Inflammatory macrophage treated with lipopolysaccharide for 1 hour (primary cell): ENCODE measurements at places on chromosomes 7 and 10.

DNA sequence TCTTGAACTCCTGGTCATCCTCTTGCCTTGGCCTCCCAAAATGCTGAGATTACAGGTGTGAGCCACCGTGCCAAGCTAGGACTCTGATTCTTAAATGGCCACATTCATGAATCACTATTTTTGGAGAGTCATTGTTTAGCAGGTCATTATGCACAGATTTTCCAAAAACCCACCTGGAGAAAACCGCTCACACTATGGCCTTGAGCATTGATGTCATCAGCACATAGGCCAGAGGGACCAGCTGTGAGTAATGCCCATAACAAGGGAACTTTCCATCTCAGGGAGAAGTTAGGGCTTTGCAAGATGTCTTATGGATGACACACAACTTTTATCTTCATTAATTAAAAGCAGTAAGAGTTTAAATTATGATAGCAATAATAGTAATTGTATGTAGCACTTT, 86.4 kb upstream of the KIF5B start:
- DNase-seq = no peak

DNA sequence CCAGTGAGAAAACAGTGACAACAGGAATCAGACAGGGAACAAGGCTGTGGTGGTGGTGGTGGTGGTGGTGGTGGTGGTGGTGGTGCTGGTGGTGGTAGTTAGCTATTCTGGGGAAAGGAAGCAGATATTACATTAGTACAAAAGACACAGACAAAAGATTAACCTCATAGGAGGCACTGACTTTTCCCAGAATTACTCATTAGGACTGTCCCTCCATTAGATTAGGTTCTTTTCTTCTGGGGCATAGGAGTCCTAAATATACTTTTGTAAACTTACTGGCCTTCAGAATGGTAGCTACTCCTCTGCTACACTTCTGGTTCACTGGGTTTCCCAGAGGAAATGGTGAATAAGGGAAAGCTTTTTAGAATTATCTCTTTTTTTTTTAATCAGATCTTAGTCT, 156.6 kb upstream of the SEMA3D start:
- no peak for DNase-seq

GRCh38 chr10:3331187-3331586, 158.6 kb upstream of the PITRM1 start:
- DNase-seq = no peak

DNA sequence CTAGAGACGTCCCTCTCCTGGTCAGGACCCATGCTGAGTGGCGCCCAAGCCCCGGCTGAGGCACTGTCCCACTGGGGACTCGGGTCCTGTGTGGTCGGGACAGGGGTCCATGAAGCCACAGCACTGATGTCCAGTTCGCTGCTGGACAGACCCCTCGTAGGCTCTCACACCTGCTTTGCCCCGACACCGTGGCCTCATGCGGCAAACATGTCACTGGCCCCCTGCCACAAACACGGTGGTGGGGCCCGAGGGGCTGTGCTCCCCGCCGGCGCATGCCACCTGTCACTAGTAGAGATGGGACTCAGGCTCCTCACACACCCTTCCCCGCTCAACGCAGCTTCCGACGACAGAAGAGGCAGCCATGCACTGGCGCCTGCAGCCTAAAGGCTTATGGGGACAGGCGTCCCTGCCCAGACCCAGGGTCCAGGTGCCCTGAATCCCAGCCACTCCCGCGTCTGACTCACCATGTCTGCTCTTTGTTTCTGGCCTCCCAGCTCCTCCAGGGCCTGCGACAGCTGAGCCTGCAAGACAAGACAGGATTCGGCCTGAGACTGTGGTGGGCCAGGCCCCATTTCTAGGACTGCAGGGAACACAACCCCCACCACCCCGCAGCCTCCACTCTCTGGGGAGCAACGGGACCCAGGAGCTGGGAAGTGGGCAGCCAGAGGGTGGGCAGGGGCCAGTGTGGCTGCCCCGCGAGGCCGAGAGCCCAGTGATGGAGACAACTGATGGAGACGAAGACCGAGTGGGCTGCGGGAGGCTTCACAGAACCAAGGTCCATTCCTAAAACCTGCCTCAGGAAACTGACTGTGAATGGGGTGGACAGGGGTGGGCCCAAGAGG, 230.9 kb downstream of the MAD1L1 start:
- DNase-seq = no peak

DNA sequence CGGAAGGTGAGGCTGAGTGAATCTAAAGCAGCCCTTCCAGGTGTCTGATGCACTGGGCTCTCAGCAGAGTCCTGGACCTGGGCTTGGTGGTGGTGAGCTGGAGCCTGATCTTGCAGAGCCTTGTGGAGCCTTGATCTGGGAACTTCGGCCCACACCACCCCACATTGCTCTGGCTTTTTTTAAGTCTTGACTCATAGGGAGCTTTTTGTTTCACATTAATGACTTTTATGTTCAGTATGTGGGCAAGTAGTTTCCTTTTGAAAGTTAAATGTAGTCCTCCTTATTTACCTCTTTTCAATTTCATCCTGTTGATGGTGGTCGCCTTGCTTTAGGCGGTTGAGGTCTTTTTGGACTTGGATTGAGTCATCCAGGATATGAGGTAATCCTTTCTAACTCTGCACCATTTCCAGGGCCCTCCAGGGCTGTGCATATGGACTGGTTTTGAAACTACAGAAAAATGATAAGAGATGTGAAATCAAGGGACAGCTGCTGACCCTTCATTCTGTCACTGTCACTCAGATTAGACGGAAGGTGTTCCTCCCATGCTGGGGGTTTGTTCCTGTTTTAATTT, 2.9 kb upstream of the NRAP start:
- DNase-seq = peak; percentile 32

- DNase-seq = no peak
These were observed 116.3 kb downstream of the MLLT10 start for GRCh38 chr10:21650353-21650752.

DNA sequence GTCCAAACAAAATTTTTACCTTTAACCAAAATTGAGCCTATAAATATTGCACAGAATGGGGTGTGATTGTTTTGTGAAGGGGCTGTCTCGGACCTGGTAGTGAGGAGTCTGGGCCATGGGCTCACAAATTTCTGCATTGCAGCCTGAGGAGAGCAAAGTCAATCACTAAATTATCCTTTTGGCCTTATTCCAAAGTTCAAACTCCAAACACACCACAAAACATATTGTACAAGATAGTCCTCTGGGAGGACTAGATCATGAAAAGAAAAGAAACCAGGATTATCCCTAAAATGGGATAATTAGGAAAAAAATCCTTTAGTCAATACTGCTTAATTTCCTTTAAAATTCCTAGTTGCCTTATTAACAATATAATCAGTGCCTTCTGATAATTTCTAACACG, 115.5 kb downstream of the BUB3 start:
- no peak for DNase-seq

DNA sequence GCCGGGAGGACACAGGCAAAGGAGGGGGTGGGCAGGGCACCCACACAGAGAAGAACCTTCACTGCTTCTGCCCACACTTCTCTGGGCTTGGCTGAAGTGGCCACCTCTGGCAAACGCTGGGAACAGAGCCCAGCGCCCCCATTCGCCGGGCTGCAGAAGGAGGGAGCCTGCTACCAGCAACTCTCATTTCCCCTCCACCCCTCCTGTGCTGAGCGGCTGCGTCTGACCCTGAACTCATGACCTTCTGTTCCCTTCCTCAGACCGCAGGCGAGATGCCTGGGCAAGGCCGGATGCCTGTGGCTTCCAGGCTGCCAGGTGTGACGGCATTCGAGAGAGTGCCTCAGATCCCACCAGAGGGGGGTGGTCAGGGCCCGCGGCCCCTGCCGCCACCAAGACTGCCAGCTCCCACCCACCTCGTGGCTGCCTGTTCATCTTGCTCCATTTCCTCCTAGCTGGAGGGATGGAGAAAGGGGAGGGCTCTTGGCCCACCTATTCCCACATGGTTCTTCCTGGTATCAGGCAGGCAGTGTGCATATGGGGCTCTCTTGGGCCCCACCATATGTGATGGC, 19.8 kb downstream of the DNAJB12 start:
- DNase-seq = peak; percentile 38

- DNase-seq = no peak
These were observed 19.5 kb downstream of the NRP1 start for GRCh38 chr10:33314811-33315561.

GRCh38 chr10:35079763-35080162, 10.4 kb downstream of the CUL2 start:
- no peak for DNase-seq

DNA sequence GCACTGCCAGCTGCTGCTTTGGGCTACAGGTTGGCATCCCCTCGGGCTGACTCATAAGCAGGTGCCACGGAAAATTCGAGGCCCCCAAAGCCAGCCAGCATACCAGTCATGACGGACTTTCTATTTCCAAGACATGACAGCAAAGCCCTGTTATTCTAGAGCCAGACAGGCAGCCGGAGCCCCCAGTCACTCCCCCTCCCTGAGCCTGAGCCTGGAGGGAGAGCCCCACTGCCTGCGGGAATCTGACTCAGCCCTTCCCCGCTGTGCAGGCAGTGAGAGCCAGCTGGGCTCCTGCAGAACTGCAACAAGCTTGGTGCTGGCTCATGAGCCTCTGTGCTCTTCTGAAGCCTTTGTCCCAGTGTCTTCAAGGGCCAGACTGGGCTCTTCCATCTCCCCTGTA, 15.8 kb downstream of the BTBD16 start:
- DNase-seq = no peak

DNA sequence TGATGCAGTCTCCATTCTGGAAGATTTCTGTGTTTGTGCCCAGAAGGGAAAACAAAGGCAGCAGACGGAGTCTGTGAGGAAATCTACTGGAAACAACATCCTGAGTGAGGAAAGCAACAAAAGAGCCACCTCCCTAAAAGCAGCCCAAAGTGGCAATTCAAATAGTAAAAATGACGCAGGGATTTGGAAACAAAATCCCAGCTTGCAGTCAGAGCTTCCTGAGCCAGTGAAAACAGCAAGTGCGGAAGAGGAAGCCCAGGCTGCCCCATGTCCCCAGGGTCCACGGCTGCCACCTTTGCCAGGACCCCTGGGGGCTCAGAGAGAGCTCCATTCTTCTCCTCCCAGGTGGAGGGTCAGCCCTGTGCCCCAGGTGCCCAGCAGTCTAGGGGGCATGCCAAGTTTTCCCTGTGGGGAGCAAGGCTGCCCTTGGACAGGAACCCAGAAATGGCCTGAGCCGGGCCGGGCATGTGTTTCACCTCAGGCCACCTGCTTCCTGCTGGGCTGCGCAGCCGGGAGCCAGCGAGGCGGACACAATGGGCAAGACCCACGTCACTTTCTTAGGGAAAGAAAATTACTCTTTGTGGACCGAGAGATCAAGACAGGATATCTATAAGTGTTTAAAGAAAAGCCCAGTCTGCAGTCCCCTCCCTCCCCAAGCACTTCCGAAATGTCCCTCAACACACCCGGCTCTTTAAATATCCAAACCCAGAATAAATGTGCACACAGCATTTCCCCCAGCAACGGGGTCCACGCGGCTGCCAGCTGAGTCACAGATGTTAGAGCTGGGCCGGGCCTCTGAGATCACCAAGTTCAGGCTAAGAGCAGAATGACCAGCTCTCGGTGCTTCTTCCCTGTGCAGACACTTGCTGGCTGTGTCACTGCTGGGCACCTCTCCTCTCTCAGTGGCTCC, 231.1 kb downstream of the ARHGAP12 start:
- DNase-seq = peak; percentile 74

- DNase-seq = no peak
These were observed 450.2 kb upstream of the GALNT17 start for GRCh38 chr7:70681469-70682350.
